ENCODE measurements at places on chromosomes 5 and 9.

GRCh38 chr9:86519066-86519615, 164.9 kb upstream of the TUT7 start:
- DNase-seq = no peak

- DNase-seq = peak; percentile 75
These were observed at the start of gene MOB3B for GRCh38 chr9:27529316-27530278. Gene MOB3B, minus strand, starts transcription at chr9:27529814. Its CDS starts 74,264 bp downstream, at chr9:27455550.

GRCh38 chr5:68648944-68649857, 433.6 kb downstream of the PIK3R1 start:
- DNase-seq = no peak

- DNase-seq = peak; percentile 43
These were observed 40.3 kb upstream of the TNFAIP8 start for GRCh38 chr5:119315516-119315949.

- no peak for DNase-seq
These were observed 61.1 kb upstream of the SV2C start for GRCh38 chr5:76021936-76022584.

All from NCI-H1092 (cell line).